SW 1271 (cell line): ENCODE measurements at places on chromosomes 6 and 20.

DNA sequence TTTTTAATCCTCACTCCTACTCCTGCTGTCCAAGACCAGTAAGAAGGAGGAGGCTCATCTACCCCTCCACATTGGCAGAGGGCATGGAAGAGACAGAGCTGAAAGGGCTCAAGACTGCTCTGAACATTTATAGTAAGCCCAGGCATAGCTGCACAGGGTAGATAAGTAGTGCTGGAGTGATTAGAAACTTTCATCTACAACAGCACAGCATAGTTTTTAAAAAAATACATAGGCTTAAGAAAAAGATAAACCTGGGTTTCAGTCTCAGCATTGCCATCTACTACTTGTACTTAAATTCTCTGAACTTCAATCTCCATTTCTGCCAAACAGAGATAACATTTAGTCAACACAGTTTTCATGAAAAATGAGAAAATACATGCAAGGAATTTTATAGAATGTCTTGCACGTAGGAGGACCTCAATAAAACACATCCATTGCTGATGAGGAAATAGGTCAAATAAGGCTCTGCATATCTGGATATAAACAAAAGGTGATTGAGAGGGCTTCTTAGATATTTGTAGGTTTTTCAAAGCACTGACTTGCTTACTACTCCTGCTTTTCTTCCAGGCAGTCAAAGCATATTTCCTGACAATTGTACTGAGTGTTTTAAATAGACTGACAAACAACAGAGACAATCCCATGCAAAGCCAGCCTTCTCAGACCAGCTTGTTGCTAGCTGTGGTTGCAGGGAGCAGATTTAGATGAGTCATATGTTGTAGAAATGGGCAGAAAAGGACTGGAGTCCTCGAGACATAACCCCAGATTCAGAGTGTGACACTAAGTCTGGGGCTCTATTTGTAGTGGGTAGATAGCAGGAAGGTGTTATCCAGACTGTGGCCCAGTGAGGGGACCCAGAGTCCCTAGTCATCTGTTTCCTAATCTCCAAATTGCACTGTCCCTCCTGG is 107.4 kb upstream of the TAB2 start:
- no peak for DNase-seq

- DNase-seq = no peak
Observed at GRCh38 chr6:112690497-112691202, 343.5 kb downstream of the RFPL4B start.

DNA sequence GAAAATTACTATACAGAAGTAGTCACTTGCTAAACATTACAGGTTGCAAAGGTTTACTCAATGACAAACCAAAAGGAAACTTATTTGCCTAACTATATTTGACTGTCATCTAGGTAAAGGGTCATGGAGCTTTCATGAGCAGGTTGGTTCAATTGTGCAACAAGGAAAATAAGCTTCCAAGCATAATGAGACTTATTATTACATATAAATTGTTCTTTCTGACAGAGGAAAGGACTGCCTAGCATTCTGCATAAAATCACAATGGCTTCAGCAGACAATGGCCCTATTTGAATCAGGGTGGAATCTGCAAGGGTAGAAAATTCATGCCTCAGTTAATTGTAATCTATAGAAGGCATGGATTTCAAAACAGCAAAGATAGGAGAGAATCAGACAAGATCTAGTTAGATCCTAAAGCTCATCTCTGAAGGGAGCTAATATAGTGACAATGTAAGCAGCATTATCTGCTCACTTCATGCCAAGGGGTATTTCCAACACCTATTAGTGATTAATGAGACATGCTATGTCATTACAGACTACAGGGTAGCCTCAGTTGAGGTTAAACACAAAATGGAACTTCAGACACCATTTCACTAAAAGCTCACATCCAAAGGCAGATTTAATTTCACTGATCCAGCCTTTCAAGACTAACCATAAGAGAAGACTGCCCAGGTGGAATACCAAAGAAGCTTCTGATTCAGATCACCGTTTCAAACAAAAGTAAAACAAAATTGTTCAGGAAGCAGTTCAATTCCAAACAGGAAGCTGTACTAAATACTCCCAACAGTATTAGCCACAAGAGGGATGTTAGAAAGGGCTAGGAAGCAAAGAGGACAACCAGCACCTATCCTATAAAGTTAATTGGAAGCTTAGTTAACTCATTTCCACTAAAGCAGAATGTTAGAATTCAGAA is 8.5 kb downstream of the STAU1 start:
- DNase-seq = no peak

- no peak for DNase-seq
Observed at GRCh38 chr6:144449911-144450597, 164.9 kb downstream of the UTRN start.

- no peak for DNase-seq
Observed at GRCh38 chr6:118544105-118544504, 4.0 kb upstream of the PLN start.

DNA sequence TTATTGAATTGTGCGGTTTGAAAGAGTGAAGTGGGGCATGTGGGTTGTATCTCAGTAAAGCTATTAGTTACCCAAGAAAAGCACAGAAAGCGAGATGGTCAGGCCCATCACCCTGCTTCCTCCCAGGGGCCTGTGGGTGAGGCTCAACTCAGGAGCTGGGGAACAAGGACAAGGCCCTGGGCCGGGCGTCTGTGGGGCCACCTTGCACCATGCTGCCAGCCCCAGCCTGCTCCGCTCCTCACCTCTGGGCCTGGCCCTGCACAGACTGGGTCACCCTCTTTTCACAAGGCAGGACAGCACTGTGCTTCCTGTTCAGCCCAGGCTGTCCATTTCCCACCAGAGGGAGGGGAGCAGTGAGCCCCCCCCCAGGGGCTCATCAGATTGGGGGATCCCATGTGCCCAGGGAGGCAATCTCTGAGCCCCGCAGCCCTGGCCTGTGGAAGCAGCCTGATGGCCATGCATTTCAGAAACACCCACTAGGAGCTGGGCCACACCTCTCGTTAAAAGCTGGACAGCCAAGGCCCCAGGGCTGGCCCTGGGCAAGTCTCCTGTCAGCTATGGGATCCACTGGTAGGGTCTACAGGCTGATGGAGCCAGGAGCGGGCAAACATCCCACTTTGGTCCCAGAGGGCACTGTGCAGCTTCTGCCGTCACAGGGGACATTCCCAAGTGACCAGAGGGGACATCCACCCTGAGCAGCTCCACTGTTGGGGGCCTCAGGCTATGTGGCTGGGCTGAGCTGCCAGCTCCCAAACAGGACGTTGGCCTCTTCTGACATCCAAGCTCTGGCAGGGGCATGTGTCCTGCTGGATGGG is 55.9 kb downstream of the YTHDF1 start:
- no peak for DNase-seq

- DNase-seq = no peak
Observed at GRCh38 chr6:166852451-166852975, 103.8 kb downstream of the RNASET2 start.

GRCh38 chr6:90098627-90099026 is 198.0 kb downstream of the BACH2 start:
- no peak for DNase-seq

GRCh38 chr20:23047738-23048214 is 1.7 kb downstream of the THBD start:
- no peak for DNase-seq

DNA sequence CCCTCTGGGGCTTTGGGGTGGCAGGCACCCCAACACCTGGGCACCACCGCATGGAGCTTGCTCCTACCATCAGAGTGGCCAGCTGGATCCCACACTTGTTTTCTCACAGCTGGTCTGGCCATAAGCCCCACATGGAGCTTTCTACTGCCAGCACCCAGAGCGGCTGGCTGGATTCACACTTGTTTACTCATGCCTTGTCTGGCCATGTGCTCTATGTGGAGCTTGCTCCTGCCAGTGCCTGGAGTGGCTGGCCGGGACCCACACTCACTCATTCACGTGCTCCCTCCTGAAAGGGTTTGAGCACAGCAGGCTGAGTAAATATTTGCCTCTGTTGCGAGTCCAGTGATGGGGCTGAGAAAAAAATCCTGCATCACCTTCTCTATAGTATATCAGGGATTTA is 487.0 kb downstream of the CD109 start:
- DNase-seq = no peak
